Type B pancreatic cell (in vitro differentiated cells): ENCODE measurements at places on chromosomes 3 and 15. TPM values are rescaled to one million over a fixed set of nuclear protein-coding genes. Genes with fewer than 3 reads are reported as not detected.

The PSMD6 gene
- total RNA-seq: 68.1 and 81.4 TPM in 2 replicates

The BTLA gene
- not detected in 2 replicates for total RNA-seq

The PRSS50 gene
- total RNA-seq: 1.1 and 1.2 TPM in 2 replicates

The LXN gene
- 15.0 and 17.9 TPM in 2 replicates for total RNA-seq

The RTP3 gene
- not detected in 2 replicates for total RNA-seq

The RPSA gene
- 1,264 and 1,454 TPM in 2 replicates for total RNA-seq

The WDR93 gene
- 0.29 and 1.5 TPM in 2 replicates for total RNA-seq
